Cardiac septum (tissue), 1 donor: ENCODE measurements at places on chromosomes 1 and 21.

- no peak for DNase-seq
These were observed 19.7 kb upstream of the GALNT2 start for GRCh38 chr1:230047114-230047865.

DNA sequence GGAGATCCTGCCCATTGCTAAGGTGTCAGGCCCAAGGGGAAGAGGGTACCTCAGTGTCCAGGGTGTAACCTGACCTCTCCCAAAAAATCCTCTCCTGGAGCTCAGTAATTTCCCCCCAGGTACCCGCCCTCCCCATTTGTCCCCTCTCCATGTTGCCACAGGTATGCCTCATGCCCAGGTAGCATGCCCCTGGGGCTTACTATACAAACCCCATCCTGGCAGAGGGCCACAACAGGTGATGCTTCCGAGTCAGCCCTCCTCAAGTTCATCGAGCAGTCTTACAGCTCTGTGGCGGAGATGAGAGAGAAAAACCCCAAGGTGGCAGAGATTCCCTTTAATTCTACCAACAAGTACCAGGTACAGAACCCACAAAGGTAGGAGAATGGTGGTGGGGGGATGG lies 15.7 kb downstream of the ATP1A4 start:
- DNase-seq, result no peak

GRCh38 chr1:236612349-236612748 lies 8.0 kb upstream of the HEATR1 start:
- no peak for DNase-seq

DNA sequence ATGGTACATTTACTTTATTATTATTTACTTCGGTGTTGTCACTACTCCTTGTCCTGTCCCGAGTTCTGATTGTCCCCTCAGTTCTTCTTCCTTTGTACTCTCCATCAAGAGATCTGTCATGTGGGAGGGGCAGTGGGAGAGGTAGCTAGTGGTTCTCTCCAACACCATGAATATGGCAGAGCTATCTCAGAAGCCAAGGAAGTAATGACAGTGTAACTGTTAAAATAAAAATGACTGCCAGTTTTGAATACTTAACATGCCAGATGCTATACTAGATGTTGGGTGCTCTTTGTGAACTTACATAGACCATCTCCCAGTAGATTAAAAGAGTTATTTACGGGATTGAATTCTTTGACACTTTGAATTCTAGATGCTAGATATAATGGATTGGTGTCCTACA lies 28.6 kb downstream of the IVNS1ABP start:
- no peak for DNase-seq

GRCh38 chr1:109917051-109917767 lies 6.6 kb downstream of the CSF1 start:
- peak; percentile 50 for DNase-seq

- no peak for DNase-seq
These were observed 22.5 kb downstream of the KIF26B start for GRCh38 chr1:245177071-245177900.

- no peak for DNase-seq
These were observed 42.2 kb upstream of the LYST start for GRCh38 chr1:235908742-235909520.

- peak; percentile 67 for DNase-seq
These were observed 16.6 kb downstream of the CASZ1 start for GRCh38 chr1:10779841-10780240.

GRCh38 chr1:165055581-165055980 lies 300.9 kb downstream of the LMX1A start:
- no peak for DNase-seq

DNA sequence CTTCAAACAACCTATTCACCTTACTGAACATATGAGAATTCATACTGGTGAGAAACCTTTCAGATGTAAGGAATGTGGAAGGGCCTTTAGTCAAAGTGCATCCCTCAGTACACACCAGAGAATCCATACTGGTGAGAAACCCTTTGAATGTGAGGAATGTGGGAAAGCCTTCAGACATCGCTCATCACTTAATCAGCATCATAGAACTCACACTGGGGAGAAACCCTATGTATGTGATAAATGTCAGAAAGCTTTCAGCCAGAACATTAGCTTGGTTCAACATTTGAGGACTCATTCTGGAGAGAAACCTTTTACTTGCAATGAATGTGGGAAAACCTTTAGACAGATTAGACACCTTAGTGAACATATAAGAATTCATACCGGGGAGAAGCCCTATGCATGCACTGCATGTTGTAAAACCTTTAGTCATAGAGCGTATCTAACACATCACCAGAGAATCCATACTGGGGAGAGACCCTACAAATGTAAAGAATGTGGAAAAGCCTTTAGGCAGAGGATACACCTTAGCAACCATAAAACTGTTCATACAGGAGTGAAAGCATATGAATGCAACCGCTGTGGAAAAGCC lies 13.2 kb upstream of the EXO5 start:
- DNase-seq, result no peak

DNA sequence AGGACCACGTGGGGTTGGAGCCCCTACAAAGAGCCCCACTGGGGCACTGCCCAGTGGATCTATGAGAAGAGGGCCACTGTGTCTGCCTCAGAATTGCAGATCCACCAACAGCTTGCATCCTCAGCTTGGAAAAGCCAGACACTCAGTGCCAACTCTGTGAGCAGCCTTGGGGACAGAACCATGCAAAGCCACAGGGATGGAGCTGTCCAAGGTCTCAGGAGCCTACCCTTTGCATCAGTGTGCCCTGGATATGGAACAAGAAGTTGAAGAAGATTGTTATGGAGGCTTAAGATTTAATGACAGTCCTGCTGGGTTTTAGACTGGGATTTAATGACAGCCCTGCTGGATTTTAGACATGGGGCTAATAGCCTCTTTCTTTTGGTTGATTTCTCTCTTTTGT lies 1670.9 kb downstream of the PLA2G4A start:
- no peak for DNase-seq

- no peak for DNase-seq
These were observed 96.3 kb upstream of the KLHDC7A start for GRCh38 chr1:18384471-18384870.

DNA sequence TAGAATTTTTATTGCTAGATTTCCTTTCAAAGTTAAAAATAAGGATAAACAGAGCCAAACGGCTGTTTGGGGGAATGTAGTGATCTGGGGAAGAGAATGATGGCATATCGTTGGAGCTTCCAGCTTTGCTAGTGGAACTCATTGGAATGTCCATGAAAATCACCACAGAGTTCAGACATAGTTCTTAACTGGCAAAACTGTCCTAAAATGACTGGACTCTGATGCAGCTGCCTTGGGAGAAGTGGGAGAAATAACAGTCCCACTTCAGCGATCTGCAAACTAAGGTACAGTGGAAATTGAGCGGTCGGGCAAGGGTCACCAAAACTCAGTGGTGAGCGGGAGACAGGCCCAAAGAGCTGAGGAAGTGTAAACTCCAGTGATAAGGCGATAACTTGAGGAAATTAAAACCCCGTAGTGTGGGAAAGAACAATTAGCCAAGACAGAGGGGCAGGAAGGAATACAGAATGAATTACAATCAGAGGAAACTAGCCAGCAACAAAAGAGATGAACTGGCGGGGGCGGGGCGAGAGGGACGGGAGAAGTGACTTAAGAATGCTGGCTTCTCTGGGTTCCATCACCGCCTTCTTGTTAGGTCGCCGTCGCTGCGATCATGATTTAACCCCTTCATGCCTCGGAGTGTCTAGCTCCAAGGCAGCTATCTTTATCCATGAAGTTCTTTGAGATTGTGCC lies 89.8 kb upstream of the ARHGAP29 start:
- peak; percentile 84 for DNase-seq
